Esophagus mucosa (tissue), 1 donor: ENCODE measurements at places on chromosomes 6 and 20. TPM values are rescaled to one million over a fixed set of nuclear protein-coding genes. Genes with fewer than 3 reads are reported as not detected.

The MYLK4 gene
- total RNA-seq: 0.84 TPM

The MAP7 gene
- 29.9 TPM for total RNA-seq

The RIPOR3 gene
- 1.2 TPM for total RNA-seq

The LCA5 gene
- total RNA-seq: 0.80 TPM

The HEY2 gene
- total RNA-seq: 1.6 TPM

The SLC22A1 gene
- total RNA-seq: 0.44 TPM

The KPNA5 gene
- total RNA-seq: 5.7 TPM

The CLVS2 gene
- not detected for total RNA-seq
